Astrocyte (in vitro differentiated cells and primary cell): ENCODE measurements at places on chromosomes 4 and X.

DNA sequence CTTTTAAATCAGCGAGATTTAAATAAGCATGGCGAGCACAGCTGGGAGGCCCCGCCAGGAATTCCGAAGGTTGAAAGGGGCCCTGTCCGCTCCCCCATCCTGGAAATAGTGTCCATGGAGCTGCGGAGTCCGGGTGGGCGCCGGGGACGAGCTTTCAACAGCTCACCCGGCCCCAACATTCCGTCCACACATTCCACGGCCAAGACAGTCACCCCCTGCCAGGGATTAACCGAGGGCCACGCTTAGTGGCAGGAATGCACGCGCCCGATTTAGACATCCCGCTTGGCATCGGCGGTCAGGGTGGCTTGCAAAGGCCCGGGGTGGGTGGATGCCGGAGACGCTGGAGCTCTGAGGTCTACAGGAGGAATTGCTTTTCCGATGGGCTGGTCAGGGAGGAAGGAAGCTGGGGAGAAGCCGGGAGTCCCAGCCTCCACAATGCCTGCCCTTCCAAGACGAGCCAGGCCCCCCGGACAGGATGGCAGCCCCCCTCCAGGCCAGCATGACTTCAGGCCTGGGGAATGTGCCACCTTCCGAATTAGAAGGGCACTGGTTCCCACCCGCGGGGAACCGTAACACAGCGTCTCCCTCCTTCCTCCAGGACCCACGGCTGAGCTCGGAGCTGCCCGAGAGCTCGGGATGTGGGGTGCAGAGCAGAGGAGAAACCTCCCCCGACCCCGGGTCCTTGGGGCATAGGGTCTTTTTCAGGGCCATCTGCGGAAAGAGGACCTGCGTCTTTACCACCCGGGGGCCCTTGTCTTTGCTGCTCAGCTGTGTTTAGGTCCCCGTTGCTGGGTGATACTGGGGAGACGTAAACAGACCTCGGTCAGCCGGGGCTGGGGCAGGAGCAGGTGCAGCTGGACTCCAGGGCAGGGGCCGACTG is 26.9 kb upstream of the PPP2R3B start:
- peak; percentile 45 for DNase-seq

GRCh38 chr4:152937336-152938236 is 1.5 kb downstream of the FHDC1 start:
- peak; percentile 34 for DNase-seq

GRCh38 chr4:8647094-8647570 is 54.6 kb downstream of the CPZ start:
- no peak for DNase-seq

- DNase-seq = no peak
Measured at GRCh38 chr4:154416190-154416547, 75.4 kb downstream of the DCHS2 start.

DNA sequence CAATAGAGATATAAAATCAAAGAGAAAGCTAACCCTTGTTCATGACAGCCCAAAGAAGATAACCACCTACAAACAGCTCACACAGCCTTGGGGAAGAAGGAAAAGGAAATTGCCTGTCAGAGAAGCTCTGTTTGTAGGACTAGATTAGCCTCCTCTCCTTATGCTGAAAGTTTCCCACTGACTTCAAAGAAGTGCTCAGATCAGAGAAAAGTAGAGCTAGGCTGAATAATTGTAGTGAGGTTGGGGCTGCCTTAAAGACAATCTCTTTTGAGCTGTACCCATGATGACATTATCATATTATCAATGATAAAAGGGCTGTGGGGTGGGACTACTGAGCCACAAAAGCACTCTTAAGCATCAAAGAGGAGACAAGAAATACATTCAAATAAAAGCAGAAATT is 223.0 kb upstream of the GALNT7 start:
- no peak for DNase-seq

DNA sequence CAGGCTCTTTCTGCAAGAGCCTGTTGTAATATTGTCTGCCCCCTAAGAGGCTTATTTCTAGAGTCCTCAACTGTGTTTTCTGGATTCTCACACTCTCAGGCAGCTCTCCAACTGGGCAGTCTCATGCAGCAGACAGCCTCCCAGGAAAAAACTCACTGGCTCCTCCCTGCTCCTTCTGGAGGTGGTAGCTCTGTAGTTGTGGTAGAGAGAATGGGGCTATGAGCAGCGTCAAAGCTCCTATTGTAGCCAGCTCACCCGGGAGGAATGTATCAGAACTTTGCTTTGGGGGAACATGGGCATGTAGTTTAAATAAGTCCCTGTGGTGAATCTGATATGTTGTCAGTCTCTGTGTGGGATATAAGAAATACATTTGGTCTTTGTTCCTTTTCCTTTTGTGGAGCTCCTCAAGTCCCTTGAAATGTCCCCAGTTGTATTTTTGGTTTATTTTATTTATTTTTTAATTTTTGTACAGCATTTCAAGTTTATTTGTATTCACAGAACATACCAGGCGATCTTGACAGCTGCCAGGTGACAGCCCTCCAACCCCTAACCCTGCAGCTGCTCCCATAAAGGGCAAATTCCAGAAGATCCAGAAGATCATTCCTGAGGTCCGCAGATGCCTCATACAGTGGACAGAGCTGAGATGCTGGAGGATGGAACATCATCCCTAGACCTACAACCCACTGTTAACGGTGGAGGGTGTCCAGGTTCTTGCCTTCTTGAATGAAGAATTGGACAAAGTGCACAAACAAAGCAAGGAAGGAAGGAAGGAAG is 45.7 kb downstream of the TRIM61 start:
- no peak for DNase-seq

- DNase-seq = peak; percentile 57
Measured at GRCh38 chr4:182188622-182189021, 54.6 kb upstream of the TENM3 start.

DNA sequence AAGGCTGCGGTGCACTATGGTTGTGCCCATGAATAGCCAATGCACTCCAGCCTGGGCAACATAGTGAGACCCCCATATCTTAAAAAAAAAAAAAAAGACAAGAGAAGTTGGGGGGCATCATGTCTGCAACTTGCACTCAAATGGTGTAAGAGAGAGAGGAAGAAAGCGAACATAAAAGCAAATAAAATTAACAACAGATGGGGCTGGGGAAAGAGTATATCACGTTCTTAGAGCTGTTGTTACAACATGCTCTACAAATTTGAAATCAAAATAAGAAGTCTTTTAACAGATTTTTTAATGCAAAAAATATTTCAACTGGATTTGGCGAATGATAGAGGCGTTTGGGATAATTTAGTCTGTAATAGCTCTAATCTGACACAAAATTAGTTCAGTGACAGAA is 144.9 kb downstream of the FNIP2 start:
- DNase-seq = no peak

DNA sequence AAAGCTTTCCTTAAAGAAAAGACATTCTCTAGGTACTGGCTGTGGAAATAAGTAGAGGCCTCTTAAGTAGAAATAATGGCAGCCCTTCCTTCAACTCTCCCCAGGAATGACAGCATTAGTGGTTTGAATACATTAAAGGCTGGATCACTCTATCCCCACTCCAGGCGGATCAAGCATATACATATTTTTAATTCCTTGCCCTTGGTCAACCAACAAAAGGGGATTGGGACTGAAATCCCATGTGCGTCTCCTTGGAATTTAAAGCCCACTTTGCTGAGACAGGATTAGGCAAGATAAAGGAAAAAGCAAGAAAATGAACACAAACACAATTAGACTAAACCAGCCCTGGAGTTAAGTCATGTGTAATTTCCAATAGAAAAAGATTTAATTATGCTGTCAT is 391.3 kb downstream of the PPP1R2C start:
- DNase-seq = no peak

DNA sequence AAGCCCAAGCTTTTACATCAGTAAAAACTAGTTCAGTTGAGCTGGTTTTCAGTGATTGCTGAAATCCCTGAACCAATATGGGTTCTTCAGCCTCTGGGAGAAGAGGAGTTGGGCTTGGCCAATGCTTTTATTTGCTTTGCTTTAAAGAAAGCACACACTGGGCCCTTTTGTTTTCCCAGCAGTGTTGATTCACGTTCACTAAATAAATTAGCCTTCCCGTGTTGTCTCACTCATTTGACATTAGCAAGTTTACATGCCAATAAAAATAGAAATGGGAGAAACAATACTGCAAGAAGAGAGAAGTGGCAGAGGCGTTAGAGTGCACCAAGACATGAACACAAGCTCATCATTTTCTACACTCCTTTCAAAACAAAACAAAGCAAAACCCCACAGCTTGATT is 136.2 kb downstream of the SHROOM3 start:
- DNase-seq = no peak

DNA sequence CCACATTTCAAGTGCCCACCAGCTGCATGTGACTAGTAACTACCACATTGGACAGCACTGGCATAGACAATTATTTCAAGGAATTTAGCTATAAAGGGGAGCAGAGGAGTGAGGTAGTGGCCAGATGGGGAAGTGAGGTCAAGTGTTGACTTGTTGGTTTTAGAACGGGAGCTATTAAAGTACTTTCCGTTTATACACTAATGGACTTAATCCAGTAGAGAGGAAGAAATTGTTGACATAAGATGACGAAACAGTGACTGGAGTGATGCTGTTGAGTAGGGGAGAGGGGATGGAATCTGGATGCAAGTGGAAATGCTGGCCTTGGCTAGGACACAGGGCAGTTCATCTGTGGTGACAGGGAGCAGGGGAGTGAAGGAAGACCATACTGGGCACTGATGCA is 154.4 kb downstream of the AMMECR1 start:
- DNase-seq = peak; percentile 11

GRCh38 chr4:98908182-98908581 is 20.8 kb downstream of the EIF4E start:
- no peak for DNase-seq

DNA sequence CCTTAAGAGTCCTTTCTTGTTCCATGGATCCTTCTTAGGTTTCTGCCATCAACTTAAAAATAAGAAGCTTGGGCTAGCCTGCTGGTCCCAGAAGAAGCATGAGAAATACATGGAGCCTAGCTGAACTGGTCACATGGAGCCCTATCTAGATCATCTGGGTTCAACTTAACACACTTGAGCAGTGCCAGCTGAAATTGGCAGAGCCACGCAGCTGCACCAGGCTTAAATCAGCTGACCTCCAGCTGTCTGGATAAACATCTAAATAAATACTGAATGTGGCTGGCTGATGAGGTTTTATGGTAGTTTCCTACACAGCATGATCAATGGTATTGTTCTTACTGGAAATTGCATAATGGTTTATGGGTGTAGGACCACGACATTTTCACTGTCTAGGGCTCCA is 598.4 kb upstream of the FAM241A start:
- no peak for DNase-seq

DNA sequence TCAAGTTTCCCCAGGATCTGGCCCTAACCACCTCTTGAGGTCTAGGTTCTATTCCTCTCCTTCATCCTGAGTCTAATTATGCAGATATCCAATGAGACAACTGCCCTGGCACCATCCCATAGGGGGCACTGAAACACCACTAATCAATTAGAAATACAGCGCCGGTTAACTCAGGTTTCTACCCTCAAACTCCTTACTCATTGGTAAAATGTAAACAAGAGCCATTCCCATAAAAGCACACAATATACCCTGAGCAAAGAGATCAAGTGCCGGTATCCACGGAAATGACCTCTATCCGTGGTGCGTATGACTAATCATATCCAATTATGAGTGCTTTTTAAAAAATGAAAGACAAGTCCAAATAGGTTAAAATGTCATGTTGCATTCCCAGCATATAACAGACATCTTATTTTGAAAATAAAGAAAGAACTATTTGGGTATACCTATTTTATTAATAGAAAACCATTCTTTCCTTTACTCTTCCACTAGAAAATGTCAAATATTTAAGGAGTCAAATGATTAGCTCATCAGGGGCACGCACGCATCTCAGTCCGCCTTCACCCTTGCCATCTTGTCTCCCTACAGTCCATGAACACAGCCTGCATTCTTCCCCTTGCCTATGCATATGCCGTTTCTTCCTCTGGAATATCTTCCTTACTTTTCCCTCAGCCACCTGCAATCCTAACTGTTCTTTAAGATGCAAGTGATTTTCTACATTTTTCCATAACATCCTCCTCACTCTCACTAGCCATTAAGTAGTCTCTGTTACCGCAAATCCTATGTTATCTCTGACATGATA is 141.1 kb downstream of the MAML3 start:
- DNase-seq = peak; percentile 75

- DNase-seq = peak; percentile 88
Measured at GRCh38 chr4:184400375-184400870, 73.9 kb downstream of the IRF2 start.

DNA sequence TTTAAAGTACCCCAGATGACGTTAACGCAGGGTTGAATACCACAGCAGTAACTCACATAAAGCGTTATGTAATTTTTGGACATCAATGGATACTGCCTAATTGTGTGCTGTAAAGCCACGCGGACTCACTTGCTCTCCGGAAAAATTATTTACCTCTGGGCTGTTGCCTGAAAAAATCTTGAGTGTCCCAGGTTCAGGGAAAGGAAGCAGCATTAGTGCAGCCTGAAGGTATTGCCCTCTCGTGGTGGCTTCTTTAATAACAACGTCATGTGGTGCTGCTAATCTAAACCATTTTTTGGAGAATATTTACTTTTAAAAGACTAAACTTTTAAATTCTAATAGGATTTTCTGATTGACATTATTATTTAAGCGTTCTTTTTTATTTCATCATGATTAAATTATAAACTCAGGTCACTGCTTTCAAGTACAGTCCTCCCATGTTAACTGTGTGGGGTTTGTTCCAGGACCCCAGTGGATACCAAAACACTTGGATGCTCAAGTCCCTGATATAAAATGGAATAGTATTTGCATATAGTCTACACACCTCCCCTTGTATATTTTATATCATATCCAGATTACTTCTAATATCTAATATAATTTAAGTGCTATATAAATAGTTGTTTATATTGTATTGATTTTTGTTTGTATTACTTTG is 384.8 kb downstream of the FAM133A start:
- DNase-seq = no peak

- DNase-seq = no peak
Measured at GRCh38 chrX:131577413-131577812, 33.5 kb downstream of the OR13H1 start.

GRCh38 chr4:53579826-53580225 is 11.5 kb downstream of the LNX1 start:
- no peak for DNase-seq

- peak; percentile 33 for DNase-seq
Measured at GRCh38 chr4:125317525-125317877, 2.7 kb downstream of the FAT4 start.

DNA sequence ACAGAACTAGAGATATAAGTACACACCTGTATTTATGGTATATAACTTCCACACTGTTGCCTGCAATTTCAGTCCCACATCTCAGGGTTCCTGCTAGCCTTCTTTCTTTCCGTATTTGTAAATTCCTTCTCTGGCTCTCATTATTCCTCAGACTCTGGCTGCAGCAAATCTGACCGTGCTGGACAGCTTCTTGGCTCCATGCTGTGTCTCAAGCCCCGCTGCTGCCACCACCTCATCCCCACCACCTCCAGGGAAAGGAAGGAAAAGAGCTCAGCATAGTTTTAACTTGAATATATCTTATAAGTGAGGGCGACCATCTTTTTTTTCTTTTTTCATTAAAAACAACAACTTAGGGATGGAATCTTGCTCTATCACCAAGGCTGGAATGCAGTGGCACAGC is 155.6 kb upstream of the CXCL13 start:
- no peak for DNase-seq

- DNase-seq = no peak
Measured at GRCh38 chr4:48195853-48196252, 61.8 kb upstream of the TXK start.
